Aortic smooth muscle cell (primary cell): ENCODE measurements at places on chromosomes 4 and X. TPM values are rescaled to one million over a fixed set of nuclear protein-coding genes. Genes with fewer than 3 reads are reported as not detected.

Gene TRIM75
- not detected in 2 replicates for total RNA-seq

Gene MAGEB16
- not detected in 2 replicates for total RNA-seq

Gene MAGEA8
- total RNA-seq: not detected in 2 replicates

Gene HCFC1
- total RNA-seq: 11.8 and 12.7 TPM in 2 replicates

Gene EVC
- total RNA-seq: 39.4 and 47.8 TPM in 2 replicates

Gene TNIP3
- total RNA-seq: 0.37 TPM in 1 of 2 replicates, not detected in the other

Gene SSX4B
- total RNA-seq: not detected in 2 replicates

Gene LUZP4
- total RNA-seq: not detected in 2 replicates

Gene LCORL
- 8.1 and 9.9 TPM in 2 replicates for total RNA-seq

Gene XKRX
- under 0.01 TPM in 1 of 2 replicates, not detected in the other for total RNA-seq

Gene F11
- total RNA-seq: not detected in 2 replicates

Gene RBMX2
- total RNA-seq: 24.4 and 29.1 TPM in 2 replicates

Gene LAGE3
- 14.2 and 20.3 TPM in 2 replicates for total RNA-seq

Gene RASL11B
- 0.06 TPM in 1 of 2 replicates, not detected in the other for total RNA-seq

Gene CHRNA9
- total RNA-seq: under 0.01 TPM in 1 of 2 replicates, not detected in the other

Gene HSD17B13
- total RNA-seq: under 0.01 and 0.06 TPM in 2 replicates

Gene DCAF8L1
- total RNA-seq: not detected in 2 replicates

Gene OTUD4
- 17.3 and 18.3 TPM in 2 replicates for total RNA-seq

Gene SMARCA1
- total RNA-seq: 59.8 and 78.5 TPM in 2 replicates

Gene STARD8
- 3.2 and 3.3 TPM in 2 replicates for total RNA-seq

Gene ARX
- total RNA-seq: not detected in 2 replicates

Gene MAOB
- total RNA-seq: 0.13 and 0.19 TPM in 2 replicates

Gene C4orf50
- not detected in 2 replicates for total RNA-seq

Gene ANOS1
- 16.5 and 19.2 TPM in 2 replicates for total RNA-seq

Gene CCNI
- total RNA-seq: 77.4 and 113 TPM in 2 replicates

Gene UGT2B15
- not detected in 2 replicates for total RNA-seq

Gene RNF128
- total RNA-seq: 1.1 and 1.5 TPM in 2 replicates

Gene L1CAM
- total RNA-seq: under 0.01 and 0.13 TPM in 2 replicates

Gene SEC31A
- 304 and 357 TPM in 2 replicates for total RNA-seq

Gene MMRN1
- total RNA-seq: 4.7 and 11.1 TPM in 2 replicates

Gene TLR3
- 3.7 and 6.9 TPM in 2 replicates for total RNA-seq

Gene USP17L27
- total RNA-seq: not detected in 2 replicates

Gene NPY1R
- total RNA-seq: 2.5 and 69.0 TPM in 2 replicates

Gene OPRPN
- not detected in 2 replicates for total RNA-seq

Gene IL9R
- total RNA-seq: 0.12 and 0.13 TPM in 2 replicates

Gene PABPC1L2A
- not detected in 2 replicates for total RNA-seq

Gene CENPI
- total RNA-seq: 9.8 and 14.1 TPM in 2 replicates
